GM18507 (cell line): ENCODE measurements at places on chromosomes 13 and 19.

DNA sequence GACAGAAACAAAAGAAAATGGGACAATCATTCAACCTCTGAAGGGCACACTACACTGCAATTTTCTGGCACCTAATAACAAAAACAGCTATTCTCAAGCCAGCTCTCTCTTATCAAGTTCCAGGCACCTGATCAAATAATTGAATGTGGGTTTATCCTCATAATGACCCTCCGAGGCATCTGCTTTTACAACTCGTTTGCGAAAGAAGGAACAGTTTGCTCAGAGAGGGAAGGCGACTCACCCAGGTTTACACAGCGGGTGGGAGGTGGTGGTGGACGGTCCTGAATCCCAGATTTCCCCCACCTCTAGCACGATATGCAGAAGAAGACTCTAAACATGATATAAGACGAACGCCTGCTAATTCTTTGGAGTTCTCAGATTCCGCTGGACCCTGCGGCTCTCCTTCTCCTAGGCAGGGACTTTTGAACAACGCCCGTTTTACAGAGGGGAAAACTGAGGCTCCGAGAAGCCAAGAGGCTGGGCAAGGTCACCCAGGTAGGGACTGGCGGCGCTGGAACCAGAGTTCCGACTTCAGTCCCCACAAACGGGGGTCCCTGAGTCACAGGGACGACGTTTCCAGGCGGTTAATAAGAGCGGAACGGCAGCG is 641 bp downstream of the SGTA start:
- DNase-seq = no peak

DNA sequence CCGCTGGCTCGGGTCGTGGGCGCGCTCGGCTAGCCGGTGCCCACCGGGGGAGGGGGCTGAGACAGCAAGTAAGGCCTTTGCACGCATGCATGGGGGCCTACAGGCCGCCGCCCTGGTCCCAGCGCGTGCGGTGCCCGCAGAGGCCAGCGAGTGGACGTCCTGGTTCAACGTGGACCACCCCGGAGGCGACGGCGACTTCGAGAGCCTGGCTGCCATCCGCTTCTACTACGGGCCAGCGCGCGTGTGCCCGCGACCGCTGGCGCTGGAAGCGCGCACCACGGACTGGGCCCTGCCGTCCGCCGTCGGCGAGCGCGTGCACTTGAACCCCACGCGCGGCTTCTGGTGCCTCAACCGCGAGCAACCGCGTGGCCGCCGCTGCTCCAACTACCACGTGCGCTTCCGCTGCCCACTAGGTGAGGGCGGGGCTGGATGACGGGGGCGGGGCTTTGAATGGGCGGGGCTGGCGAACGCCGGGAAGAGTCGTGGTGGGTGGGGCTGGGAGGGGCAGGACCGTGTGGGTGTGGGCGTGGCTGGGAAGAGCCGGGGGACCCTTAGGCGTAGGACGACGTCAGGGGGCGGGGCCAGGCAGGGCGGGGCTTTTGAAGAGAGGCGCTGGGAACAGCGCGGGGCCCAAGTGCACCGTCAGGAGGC is 2.1 kb downstream of the CILP2 start:
- no peak for DNase-seq

GRCh38 chr19:29566496-29567054 is 39.5 kb upstream of the POP4 start:
- no peak for DNase-seq

GRCh38 chr13:31159306-31159705 is 2.4 kb downstream of the HSPH1 start:
- no peak for DNase-seq

GRCh38 chr13:64397701-64398100 is 2832.4 kb downstream of the PCDH9 start:
- no peak for DNase-seq

GRCh38 chr19:5562280-5562679 is 5.5 kb downstream of the TINCR start:
- DNase-seq = no peak

DNA sequence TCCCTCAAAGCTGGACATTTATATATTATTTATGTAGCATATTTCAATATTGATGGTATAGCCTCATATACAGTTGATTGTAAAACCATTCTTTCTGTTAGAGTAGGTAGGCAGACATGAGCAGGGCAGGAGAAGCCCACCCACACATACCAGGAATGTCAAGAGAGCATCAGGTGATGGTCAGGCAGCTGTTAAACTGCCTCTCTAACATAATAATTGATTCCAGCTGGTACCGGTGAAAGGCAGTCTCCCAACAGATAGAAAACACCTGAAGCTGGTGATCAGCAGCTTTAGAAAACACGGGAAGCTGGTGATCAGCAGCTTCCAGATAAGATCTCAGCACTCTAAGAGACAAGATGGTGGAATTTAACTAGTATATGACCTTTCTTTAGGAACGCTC is 132.9 kb downstream of the SLITRK6 start:
- DNase-seq = no peak

GRCh38 chr19:4985551-4985991 is 16.7 kb downstream of the KDM4B start:
- DNase-seq = no peak

GRCh38 chr19:4172861-4173473 is 9.4 kb downstream of the SIRT6 start:
- no peak for DNase-seq

- no peak for DNase-seq
Observed at GRCh38 chr19:28305513-28305912, 907.4 kb downstream of the UQCRFS1 start.

DNA sequence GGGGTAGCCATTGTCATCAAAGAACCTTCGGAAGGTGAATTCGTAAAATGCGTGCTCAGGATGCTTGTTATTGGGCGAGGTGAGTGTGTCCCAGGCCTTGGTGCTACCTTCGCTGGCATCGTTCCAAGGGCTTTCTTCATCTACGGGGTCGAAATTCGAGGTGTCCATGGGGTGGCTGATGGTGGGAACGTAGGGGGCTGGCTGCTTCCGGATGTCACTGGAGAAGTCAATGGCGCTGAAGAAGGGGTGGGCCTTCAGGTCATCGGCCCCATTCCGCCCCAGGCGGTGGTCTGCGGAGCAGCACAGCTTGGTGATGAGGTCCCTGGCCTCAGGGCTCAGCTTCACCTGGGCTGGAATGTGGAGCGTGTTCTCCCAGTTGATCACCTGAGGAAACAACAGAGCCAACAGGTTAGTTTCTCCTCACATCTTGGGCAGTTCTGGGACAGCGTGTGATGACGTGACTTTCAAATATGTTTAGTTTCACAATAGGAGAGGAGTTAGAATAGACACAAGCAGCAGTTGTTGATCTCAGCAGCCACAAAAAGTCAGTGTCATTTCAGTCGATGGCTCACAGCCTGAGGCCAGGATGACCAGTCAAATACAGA is 72.5 kb upstream of the XPO4 start:
- DNase-seq = no peak

GRCh38 chr19:6718111-6718740 is 2.2 kb downstream of the C3 start:
- no peak for DNase-seq

DNA sequence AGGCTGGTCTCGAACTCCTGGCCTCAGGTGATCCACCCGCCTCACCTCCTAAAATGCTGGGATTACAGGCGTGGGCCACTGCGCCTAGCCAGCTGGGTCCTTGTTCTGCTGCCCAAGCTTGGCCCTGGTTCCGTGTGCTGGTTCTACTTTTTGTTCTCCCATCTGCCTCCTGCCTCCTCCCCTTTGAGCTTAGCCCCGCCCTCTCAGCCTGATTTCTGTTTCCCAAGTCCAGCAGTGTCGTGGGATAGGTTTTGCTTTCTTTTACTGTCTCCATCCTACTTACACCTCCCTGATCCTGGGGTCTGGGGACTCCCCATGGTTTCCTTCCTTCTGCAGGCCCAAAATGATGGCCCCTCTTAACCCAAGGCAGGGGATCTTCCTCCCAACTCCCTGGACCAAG is 2.4 kb downstream of the BLOC1S3 start:
- no peak for DNase-seq

DNA sequence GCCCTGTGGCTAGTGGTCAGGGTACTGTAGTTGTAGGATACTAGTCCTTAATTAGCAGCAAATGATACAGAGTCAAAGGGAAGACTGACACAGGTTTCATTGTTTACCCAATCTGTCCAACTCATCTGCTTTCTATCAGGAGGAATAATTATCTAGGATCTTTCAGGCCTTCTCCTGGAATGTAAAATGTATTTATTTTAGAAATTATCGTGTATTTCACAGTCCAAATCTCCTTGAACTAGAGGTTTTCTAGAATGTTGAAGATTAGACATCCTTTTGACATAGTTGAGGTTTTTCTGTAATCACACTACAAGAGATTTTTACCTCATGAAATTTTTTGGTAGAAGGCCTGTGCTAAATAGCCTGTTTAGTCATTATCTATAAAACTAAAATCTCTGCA is 1694.8 kb upstream of the PCDH20 start:
- DNase-seq = no peak

GRCh38 chr13:67229481-67230403 is at the start of gene PCDH9:
PCDH9 (minus strand) TSS chr13:67230336; CDS start chr13:67228440, 1,896 bp downstream.
- no peak for DNase-seq
